ENCODE measurements at places on chromosomes 2 and 18.
A peak's percentile ranks its signal among the peaks of the same experiment; 100 is the strongest.

DNA sequence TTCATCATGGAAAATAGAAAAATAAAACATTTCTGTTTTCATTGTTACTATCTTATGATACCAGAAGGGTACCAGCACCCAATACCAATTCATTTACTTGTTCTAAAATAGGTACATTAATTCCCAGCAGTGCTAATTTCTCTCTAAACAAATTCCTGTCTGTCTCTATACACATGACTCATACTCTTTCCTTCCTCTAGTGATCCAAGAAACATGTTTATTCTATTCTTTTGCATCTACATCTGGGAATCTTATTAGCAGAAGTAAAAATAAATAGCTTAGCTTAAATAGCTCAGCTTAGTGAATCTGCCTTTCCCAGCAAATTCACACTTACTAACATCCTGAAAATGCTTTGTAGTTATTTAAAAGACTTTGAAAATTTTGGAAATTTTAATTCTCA is 84.5 kb upstream of the MAPRE2 start:
- DNase-seq = no peak

DNA sequence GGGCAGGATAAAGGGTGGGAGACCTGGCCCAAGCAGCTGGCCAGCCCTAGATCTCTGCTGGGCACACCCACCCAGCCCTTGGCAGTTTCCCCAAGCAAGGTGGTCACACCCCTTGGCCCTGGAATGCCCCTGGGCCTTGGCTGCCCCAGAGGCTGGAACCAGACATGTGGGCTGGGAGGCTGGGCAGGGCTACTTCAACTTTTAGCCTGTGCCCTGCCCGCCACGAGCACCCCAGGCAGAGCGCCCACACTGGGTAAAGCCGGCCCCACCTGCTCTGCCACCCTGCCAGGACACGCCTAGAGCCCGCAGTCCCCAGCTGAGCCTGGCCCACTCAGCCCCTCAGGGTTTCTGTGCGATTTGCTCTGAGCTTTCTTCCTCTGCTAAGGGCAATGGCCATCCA is 119.7 kb upstream of the SMAD2 start:
- no peak for DNase-seq

GRCh38 chr2:45237128-45237527 is 227.9 kb upstream of the SIX2 start:
- no peak for DNase-seq

GRCh38 chr2:197116306-197116879 is 189.9 kb upstream of the PGAP1 start:
- DNase-seq = no peak

- DNase-seq = peak; percentile 78
These were observed 36.2 kb upstream of the ACAA2 start for GRCh38 chr18:49849331-49850217.

- DNase-seq = no peak
These were observed 14.5 kb downstream of the NTSR2 start for GRCh38 chr2:11655495-11655894.

DNA sequence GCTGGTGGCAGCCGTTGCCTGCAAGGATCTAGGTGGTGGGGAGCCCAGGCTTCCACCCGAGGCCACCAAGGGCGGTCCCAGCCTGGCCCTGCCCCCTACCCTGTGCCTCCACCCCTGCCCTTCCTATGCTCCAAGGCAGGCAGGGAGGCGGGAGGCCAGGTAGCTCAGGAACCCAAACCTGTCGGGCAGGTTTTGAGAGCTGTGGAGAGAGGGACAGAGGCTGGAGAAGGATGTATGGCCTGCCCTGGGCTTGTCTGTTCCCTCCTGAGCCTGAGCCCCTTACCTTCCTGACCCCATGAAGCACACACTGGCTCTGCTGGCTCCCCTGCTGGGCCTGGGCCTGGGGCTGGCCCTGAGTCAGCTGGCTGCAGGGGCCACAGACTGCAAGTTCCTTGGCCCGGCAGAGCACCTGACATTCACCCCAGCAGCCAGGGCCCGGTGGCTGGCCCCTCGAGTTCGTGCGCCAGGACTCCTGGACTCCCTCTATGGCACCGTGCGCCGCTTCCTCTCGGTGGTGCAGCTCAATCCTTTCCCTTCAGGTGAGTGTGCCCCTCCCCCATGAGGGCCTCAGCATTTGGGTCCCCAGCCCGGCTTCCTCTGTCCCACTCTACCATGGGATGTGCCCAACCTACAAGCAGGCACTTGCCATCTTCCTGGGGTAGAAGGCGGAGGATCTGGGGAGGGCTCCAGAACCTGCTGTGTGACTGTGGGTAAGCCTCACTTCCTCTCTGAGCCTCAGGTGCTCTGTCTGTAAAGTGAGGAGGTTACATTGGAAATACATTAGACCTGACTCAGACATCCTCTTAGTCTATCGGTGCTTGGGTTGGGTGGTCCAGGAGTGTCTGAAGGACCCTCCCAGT is at the start of gene PROM2:
PROM2 (plus strand) TSS at position 159 of the 860 bp plus-strand sequence; CDS start at position 296, 137 bp downstream.
- no peak for DNase-seq

- DNase-seq = no peak
These were observed 3.1 kb upstream of the SPP2 start for GRCh38 chr2:234047361-234047760.

GRCh38 chr2:148451046-148451445 is 193.5 kb upstream of the EPC2 start:
- no peak for DNase-seq

DNA sequence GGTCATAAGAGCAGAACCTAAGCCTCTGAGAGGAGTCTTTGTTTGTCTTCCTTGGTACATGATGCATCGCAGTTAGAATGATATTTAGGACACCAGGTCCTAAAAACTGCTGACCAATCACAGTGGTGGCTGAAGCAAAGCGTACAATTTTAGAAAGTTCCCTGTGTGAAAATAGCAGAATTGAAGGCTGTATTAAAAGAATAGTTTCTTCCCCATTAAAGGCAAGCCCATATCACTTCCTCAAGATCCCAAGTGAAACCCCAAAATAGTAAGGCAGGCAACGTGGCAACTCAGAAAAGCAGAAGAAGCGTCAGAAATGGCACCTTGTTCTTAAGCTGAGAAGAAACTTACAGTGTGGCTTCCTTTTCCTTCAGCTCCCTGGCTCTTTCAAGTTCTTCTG is 154.8 kb upstream of the PGAP1 start:
- no peak for DNase-seq

DNA sequence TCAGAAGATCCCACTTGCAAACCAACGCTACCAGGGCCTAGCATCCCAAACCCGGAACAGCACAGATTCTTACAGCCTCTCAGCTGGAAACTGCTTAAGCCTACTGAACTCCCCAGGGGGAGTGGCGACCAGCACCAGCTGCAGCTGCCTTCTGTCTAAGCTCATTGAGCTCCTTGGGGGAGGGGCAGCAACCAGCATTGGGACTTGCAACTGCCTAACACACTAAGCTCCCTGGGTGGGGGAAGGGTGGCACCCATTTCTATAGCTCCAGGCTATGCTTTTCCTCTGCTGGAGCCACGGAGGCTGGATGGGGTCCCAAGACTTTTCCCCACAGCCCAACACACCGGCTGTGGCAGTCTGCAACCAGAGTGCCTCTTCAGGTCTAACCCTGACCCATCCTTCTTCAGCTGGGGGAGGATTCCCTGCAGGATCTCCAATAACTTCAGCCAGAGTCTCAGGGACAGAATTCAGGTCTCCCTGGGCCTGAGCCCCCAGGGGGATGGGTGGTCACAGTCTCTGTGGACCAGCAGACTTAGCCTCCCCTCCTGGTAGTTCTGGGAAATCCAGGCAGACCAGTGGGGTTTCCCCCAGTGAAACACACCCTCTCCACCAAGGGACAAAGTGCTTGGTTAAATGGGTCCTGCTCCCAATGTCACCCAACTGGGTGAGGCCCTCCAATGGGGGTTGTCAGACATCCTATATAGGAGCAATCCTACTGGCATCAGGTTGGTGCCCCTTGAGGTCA is 45.9 kb upstream of the ITGA4 start:
- no peak for DNase-seq

DNA sequence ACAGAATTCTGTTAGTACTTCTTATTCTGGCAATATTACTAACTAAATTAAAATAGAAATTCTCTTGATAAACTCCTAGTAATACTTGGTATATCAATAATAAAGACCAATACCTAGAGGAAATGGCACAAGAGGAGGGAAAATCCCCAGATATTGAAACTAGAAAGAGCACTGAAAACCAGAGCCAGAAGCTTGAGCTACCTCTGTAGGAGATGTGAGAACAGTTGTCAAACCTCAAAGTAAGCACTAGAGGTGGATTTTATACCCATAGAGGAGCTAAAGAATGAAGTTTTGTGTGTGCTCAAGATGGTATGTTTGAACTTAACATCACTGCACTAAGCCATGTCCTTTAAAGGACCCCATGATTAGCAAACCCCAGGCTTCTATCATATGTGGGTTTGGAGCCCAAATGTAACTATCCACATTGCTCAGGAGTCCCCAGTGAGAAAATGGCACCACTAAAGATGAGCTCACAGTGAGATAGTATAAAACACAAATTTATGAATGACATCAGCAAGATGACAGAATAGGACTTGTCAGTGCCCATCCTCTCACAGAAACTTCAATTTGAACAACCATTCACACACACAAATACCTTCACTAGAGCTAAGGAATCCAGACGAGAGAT is 122.1 kb downstream of the PKP4 start:
- DNase-seq = no peak

- DNase-seq = no peak
These were observed 216.4 kb downstream of the LPIN1 start for GRCh38 chr2:11962707-11963328.

- no peak for DNase-seq
These were observed 162.9 kb downstream of the CELF4 start for GRCh38 chr18:37402735-37403099.

All from non-pigmented ciliary epithelial cell (primary cell).